ENCODE measurements at places on chromosomes 6 and 20.

- no peak for DNase-seq
Measured at GRCh38 chr6:109609737-109610136, 81.3 kb downstream of the AK9 start.

GRCh38 chr6:41226752-41227151, 1.4 kb upstream of the TREML4 start:
- no peak for DNase-seq

DNA sequence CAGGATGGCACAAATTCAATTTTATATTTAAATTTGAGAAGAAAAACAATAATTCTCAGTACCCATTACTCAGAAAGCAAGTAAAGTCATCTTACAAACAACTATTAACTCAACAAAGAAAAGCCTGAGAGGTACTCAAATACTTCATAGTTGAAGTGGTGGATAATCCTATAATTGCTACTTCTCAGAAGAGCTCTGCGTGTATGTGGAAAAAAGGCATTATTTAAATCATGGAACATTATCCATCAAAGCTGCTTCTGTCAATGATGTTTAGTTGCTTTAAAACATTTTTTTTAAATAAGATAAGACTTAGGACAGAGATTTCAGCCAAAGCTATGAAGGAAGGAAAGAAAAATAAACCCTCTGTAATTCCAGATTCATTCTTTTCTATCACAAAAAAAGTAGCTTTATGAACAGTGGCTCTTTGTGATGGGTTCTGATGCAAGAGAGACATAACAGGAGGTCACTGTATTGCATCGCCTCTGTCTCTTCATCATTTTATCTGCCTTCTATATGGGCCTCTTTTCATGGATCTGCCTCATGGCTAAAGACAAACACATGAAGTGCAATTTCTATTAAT, 367.9 kb upstream of the SLC35B3 start:
- DNase-seq = no peak

DNA sequence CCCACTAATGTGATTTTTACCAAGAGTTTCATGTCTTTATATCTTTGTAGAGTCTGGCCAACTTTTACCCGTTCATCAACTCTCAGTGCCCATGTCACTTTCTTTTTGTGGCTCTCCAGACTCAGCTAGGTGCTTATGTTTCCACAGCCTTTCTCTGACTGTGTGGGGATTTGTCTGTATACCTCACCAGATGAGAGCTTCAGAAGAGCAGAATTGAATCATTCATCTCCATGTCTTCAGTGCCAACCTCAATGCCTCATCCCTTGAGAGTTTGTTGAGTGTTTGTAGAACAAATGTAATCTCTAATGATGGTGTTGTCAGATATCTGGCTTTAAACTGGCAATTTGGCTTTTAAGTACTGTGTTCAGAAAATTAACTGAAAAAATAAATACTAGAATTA, 16.8 kb upstream of the CCN2 start:
- no peak for DNase-seq

- DNase-seq = no peak
Measured at GRCh38 chr20:23161968-23162696, 76.0 kb upstream of the CD93 start.

DNA sequence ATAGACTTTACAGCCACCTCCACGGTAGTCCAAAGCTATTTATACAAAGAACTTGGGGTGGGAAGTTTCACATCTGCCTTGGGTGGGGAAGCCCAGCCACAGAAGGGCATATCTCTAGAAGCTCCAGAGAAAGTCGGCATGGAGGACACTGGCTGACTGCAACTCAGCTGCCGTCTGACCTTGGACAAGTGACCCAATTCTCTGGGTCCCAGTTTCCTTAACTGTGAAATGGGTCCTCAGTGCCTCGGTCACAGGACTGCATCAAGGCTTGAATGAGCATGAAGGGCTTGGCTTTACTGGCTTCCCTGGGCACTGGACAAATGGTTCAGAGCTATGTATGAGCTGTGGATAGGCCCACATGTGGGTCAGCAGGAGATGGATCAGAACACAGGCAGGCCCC, 58.6 kb downstream of the NOL4L start:
- DNase-seq = no peak

DNA sequence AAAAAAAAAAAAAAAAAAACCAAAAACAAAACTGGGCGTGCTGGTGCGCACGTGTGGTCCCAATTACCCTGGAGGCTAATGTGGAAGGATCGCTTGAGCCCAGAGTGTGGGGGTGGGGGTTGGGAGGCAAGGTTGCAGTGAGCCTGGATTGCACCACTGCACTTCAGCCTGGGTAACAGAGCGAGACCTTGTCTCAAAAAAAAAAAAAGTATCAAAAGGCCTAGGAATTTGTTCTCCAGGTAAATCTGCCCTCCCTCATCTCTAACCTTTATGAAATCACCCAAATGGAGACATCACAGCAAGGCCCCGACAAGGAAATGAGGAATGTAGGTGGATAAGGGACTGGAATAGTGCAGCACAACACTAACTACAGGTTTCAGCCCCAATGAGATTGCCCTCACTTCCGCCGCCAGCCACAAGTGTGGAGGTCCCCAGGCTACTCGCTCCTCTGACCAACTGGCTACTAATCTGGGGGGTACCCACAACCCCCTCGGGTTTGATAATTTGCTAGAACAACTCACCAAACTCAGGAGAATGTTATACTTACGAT, 36.8 kb upstream of the DDR1 start:
- no peak for DNase-seq

DNA sequence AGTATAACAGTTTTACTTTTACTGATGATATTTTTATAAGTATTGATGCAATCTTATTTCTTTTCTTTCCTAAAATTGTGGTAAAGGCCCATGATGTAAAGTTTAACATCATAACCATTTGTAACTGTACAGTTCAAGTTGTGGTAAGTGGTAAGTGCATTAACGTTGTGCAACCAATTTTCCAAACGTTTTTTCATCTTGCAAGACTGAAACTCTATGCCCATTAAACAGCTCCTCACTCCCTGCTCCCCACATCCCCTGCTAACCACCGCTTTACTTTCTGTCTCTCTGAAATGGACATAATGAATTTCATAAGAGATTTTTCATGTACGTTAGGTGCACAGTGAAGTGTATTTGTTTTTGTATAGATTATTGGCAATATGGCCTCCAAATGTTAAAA, 106.0 kb downstream of the PACRG start:
- no peak for DNase-seq

DNA sequence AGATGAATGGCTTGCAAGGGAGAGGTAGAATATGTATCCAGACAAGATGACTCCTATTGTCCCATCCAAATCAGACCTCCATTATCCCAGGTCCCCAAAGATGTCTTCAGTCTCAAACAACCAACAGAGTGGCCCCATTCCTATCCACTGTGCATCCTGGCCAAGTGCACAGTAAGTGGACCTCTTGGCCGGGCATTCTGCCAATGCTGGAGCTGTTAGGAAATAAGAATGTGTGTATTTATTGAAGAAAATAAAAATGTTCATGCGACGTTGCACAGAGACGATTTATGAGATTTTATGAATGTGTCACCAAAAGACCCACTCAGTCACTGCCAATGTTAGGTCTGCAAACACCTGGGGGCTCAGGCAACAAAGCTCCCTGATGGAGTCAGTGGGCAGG, 196.0 kb downstream of the MAFB start:
- no peak for DNase-seq

- no peak for DNase-seq
Measured at GRCh38 chr20:53813636-53814035, 220.0 kb upstream of the ZNF217 start.

DNA sequence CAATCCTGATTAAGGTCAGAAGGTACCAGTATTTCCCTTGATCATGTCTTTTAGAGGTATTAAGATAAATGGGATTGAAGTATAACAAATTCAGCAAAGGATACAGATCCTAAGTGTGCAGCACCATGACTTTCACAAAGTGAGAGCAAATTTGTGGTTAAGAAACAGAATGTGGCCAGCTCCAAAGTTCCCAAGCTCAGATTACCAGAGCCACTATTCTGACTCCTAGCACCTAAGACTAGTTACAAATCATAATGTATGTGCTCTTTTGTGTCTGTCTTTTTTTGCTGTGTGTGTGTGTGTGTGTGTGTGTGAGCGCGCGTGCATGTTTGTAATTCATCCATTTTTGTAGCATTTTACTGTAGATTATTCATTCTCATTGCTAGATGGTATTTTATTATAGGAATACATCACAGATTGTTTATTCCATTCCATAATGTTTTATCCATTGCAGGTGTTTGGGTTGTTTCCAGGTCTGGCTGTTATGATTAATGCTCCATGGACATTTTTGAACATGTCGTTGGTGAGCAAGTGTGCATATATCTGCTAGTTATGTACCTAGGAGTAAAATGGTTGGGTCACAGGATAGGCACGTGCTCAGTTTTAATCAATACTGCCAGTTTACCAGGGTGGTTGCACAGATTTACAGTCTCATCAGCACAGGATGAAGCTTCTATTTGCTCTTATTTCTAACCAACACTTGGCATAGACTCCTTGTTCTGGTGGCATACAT, 314.0 kb upstream of the JAG1 start:
- no peak for DNase-seq

DNA sequence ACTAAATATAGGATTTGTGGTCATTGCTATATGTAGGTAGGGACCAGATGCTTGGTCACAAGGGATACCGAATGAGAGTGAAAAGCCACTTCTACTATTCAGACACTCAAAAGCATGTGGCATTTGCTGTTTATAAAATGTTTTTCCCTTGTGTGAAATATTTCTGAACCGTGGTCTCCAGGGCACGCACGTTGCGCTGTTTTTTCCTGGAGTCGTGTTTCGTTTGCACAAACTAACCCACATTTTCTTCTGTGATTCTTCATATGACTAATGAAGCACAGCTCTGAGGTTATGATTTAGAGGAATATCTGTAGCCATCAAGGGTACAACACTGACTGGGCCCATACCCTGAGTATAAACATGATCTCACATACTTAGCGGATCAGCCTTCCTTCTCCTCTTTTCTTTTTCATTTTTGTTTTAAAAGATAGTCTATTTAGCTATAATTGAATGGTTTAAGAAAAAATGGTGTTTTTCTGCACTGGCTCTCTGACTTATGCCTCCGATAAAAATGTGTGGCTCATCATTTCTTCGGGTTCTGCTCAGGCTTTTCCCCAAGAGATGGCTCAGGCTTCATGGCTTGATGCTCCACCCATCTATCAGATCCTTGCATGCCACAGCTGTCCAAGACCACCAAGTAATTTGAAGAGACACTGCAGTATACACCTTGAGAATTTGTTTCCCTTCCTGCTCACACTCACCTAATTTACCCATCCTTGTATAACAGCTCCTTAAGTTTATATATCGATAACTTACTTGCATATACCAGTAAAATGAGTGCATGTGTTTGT, 59.9 kb upstream of the HBS1L start:
- peak; percentile 57 for DNase-seq

- DNase-seq = no peak
Measured at GRCh38 chr6:121770943-121771342, 335.5 kb downstream of the GJA1 start.

GRCh38 chr20:58473453-58474425, 41.5 kb downstream of the APCDD1L start:
- DNase-seq = no peak

DNA sequence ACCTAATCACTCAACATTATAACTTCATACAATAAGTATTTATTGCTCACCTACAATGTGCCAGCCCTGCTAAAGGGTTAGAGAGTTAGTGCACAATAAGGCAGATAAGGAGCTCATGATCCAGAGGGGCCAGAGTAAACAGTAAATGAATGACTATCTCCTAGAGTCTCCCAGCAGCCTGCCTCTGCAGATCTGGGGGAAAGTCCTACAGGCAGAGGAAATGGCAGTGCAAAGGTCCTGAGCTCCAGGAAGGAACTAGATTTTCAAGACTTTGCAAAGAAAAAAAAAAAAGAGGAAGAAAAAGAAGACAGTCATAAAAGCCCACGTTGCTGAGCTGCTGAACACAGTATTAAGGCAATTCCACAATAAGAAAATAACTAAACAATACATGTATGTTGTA, 160.1 kb downstream of the SIM1 start:
- no peak for DNase-seq

DNA sequence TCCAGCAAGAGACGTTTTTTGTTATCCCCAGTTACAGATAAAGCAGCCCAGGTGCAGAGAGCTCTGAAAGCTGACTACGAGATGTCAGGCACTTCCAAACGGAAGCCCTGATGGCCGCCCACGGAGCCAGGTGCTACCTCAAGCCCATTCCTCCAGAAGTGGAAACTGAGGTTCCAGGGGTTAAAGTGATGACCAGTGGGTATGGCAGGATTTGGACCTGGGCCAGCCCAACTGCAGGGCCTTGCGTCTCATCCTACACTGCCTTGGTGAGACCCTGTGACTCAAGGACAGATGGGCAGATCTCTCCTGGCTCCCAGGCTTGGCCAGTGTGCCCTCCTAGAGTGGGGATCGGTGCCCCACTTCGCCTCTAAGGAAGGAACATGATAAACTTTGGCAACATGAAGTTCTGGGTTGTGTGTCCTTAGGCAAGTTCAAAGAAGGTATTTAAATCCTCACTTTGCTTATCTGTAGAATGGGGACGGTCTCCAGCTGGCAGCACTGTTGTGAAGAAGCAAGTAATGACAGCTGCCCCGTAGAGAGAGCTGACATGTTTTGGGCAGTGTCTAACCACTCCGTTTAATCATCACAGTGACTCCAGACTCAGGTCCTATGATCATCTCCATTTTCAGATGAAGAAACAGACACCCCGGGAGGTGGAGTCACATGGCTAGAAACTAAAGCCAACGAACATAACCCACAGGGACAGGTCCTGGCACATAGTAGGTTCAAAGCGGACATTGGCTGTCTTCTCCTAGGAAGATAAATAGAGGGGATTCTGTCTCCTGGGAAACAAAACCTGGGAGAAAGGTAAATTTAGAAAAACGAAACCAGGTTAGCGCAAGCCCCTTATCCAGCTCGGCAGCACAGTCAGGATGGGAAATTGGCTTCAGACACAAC, 34.4 kb upstream of the CDH22 start:
- DNase-seq = no peak

GRCh38 chr6:156849806-156850205, 72.6 kb downstream of the ARID1B start:
- DNase-seq = no peak

DNA sequence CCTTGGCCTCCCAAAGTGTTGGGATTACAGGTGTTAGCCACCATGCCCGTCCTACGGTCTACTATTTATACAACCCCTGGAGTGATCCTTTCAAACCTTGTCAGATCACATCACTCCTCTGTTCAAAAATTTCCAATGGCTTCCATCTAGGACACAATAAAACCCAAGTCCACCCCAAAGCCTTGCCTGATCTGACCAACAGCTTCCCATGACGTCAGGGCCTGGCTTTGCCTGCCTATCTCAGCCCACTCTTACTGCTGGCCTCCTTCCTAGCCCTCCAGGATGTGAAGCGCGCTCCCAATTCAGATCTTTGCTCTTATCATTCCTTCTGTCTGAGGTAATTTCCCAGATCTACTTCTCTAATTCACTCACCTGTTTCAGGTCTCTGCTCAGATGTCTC, 128.4 kb downstream of the LINC00237 start:
- no peak for DNase-seq

DNA sequence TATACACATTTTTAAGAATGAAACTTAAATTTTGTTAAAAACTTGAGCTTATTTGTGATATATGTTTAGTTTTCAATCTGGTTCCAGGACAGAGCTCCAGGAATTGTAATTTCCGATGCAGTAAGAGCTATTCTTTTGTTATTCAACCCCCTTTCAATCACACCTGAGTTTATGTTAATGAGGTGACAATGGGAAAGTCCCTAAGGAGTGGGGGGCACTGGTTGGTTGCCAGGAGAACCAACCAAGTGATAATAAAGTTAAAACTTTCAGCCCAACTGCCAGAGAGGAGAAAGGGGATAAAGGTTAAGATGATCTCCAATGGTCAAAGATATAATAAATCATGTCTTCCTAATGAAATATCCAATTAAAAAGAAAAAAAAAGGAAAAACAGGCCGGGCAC, 19.8 kb downstream of the MDN1 start:
- DNase-seq = no peak

- no peak for DNase-seq
Measured at GRCh38 chr20:1563598-1563997, 6.1 kb upstream of the SIRPD start.

Measured in activated CD8-positive, alpha-beta T cell treated with anti-CD3 and anti-CD28 coated beads, Interleukin-2, amount 10 ng/mL, durations not matched to agents 7 days and 5 days (primary cell).